ENCODE measurements at places on chromosomes 7 and 10. TPM values are rescaled to one million over a fixed set of nuclear protein-coding genes. Genes with fewer than 3 reads are reported as not detected.

The KIN gene
- total RNA-seq = 8.2 TPM

The ANKRD30A gene
- not detected for total RNA-seq

The OR13A1 gene
- not detected for total RNA-seq

The SPDYE11 gene
- total RNA-seq = not detected

The RSPH10B gene
- total RNA-seq = 0.62 TPM

The ANKMY2 gene
- total RNA-seq = 5.5 TPM

The PRR15 gene
- 6.3 TPM for total RNA-seq

The PIK3AP1 gene
- total RNA-seq = 0.04 TPM

The HOXA6 gene
- 1.4 TPM for total RNA-seq

The BNIP3 gene
- total RNA-seq = 108 TPM

The NSUN5 gene
- 60.9 TPM for total RNA-seq

The ECHDC3 gene
- 58.0 TPM for total RNA-seq

The SDK1 gene
- total RNA-seq = 1.6 TPM

The SMKR1 gene
- not detected for total RNA-seq

The ZNF92 gene
- 2.7 TPM for total RNA-seq

The HOXA5 gene
- total RNA-seq = 0.70 TPM

The H2BK1 gene
- total RNA-seq = not detected

The C10orf95 gene
- 3.2 TPM for total RNA-seq

The ZNF503 gene
- 17.6 TPM for total RNA-seq

The IQUB gene
- total RNA-seq = not detected

The MEIG1 gene
- not detected for total RNA-seq

The MRLN gene
- not detected for total RNA-seq

The PRF1 gene
- total RNA-seq = not detected

The FFAR4 gene
- total RNA-seq = not detected

The ACSM6 gene
- total RNA-seq = not detected

The GHITM gene
- 192 TPM for total RNA-seq

The CNPY1 gene
- total RNA-seq = not detected

The FAM13C gene
- 0.08 TPM for total RNA-seq

The FANK1 gene
- 2.1 TPM for total RNA-seq

The GCK gene
- total RNA-seq = 0.34 TPM

The TLX1 gene
- not detected for total RNA-seq

The RUFY2 gene
- total RNA-seq = 8.1 TPM

The GIMAP8 gene
- total RNA-seq = 0.19 TPM

The TMEM130 gene
- total RNA-seq = not detected

The SPDYE1 gene
- not detected for total RNA-seq

The EBLN1 gene
- total RNA-seq = not detected

The HMX3 gene
- not detected for total RNA-seq

The CLRN3 gene
- total RNA-seq = not detected

The GOLGA7B gene
- 0.46 TPM for total RNA-seq

The ZNF277 gene
- total RNA-seq = 21.1 TPM

The ELOVL3 gene
- 0.23 TPM for total RNA-seq

The STEAP1 gene
- 44.6 TPM for total RNA-seq

The CFTR gene
- total RNA-seq = not detected

The FAM25G gene
- 21.2 TPM for total RNA-seq

The UNC5B gene
- total RNA-seq = 12.6 TPM

The HOXA3 gene
- total RNA-seq = 2.1 TPM

Measured in hair follicular keratinocyte (primary cell).